ENCODE measurements at places on chromosomes 3 and 15.

DNA sequence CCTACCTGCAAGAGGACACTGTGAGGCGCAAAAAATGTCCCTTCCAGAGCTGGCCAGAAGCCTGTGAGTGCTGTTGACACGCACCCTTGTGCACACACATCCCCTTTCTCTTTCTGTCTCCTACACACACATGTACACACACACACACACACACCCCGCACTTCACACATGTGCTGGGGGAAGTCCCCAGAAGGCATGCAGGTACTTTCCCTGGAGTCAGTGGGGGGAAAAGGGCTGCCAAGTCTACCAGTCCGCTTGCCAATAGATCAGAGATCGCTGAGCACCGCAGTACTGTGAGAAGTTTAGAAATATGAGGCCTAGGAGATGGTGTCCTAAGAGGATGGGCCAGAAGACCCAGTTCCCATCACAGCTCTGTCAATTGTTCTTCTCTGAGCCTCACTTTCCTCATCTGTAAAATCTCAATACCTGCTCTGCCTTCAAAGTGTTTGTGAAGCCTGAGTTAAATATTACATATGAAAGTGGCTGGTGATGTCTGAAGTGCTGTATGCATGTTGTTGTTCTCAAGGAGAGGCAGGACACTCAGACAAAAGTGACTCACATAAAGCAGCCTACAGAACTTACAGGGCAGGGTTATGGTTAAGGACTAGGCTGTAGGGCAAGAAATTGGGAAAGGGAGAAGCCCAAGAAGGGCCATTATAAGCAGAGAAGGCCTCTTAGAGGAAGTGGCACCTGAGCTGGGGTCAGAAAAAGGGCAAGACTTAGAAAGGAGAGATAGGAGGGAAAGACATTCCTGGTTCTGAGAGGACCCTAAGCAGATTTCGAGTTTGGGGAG is 6.8 kb downstream of the IL17RE start:
- DNase-seq: no peak

DNA sequence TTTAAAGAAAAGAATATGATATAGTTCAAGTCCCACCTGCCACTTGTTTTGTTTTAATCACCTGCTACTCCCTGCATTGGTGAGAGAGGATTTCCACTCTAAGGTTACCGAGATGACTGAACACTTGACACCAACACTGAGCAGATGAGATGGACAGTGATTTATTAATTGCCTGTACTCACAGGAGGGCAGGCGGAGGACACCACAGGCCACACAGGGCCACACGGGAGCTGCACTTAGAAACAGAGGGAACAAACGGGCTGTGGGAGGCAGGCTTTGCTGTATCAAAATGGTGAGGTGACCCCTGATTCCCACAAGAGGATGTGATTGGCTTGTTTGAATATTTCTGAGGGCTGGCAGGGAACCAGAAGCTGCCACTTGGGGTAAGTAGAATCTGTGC is 10.8 kb downstream of the MINAR1 start:
- no peak for DNase-seq

- no peak for DNase-seq
Observed at GRCh38 chr15:47588958-47589357, 128.3 kb upstream of the SEMA6D start.

- DNase-seq: no peak
Observed at GRCh38 chr15:69718436-69718835, 265.8 kb downstream of the RPLP1 start.

DNA sequence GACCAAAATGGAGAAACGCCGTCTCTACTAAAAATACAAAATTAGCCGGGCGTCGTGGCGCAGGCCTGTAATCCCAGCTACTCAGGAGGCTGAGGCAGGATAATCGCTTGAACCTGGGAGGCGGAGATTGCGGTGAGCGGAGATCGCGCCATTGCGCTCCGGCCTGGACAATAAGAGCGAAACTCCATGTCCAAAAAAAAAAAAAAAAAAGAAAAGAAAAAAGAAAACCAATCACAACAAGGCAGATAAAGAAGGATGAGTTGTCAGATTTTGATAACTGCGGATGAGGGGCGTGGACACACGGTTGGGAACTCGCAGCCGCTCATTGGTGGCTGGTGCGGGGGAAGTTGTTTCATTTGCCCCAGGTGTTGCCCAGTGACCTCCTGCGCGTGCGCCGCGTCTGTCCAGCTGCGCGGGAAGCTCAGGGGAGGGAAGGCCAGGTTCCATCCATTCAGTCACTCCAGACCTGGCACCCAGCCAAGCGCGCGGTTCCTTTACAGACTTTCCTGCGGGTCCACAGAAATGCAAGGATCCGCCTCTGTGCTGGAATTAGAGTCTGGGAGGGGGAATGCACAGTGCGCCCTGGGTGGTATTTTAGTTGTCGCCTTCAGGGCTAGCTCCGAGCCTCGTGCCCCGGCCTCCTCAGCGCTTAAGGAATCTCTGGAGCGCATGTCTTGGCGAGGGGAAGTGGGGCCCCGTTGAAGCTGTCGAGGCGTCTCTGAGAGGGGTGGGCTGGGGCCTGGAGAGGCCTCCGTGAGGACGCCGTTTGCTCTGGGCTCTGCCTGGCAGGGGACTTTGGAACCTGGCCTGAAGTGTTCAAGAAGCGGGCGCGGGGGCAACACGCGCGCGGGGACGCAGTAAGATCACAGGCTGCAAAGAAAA is 708 bp upstream of the GCHFR start:
- no peak for DNase-seq

DNA sequence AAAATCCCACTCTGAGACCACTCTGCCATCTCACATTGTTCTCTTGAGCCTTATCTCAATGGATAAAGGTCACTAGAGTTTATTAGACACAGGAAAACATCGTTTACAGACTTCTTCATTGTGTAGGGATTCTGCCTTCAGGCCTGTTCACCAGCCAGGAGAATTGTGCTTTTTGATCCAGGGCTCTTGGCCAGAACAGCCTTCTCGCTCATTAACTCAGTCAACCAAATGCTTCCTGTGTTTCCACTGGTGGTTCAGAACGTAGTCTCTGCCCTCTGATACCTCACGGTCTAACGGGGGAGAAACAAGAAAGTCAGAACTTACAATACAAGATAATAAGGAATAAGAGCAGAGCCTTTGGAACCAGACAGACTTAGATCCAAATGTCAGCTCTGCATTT is 54.2 kb upstream of the TSEN2 start:
- DNase-seq: no peak

GRCh38 chr3:128482175-128482574 is 10.8 kb downstream of the GATA2 start:
- DNase-seq: no peak

DNA sequence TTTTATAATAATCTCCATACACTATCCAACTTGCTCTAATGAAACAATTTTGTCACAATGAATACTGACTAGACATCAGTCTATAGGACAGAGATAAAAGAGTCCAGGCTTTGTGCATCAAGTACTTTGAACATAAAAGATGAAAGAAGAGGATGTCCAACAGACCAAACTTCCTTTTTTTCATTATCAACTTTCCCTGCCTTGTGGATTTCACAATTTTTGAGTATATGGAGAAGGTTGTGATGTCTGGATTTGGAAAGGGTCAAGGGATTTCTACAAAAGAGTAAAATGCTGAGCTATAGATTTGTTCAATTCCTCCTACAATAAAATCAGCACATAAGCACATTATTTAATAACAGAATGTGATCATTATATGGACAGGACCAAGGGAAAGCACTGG is 25.7 kb downstream of the CD47 start:
- no peak for DNase-seq

DNA sequence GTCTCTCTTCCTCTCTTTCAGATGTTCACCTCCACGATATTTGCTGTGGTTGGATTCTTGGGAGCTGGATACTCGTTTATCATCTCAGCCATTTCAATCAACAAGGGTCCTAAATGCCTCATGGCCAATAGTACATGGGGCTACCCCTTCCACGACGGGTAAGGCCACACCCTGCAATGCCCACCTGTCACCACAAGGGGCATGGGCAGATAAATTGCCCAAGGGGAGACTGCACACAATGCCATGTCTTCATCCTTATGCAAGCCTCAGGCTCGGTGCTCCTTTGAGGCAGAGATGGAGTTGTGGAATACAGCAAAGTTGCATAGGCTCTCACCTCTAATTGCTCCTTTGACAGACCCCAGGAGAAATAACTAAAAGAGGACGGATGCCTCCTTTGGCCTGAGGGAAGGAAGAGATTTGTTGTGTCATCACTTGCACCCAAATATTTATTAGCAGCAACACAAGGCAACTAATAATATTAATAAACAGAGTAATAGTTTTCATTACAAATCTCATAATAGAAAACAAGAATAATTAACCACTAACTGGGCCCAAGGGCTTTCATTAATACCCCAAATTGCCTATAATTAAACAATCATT is 13.2 kb downstream of the TM4SF4 start:
- DNase-seq: peak; percentile 38

GRCh38 chr15:60708684-60709083 is 229.7 kb upstream of the ICE2 start:
- no peak for DNase-seq

DNA sequence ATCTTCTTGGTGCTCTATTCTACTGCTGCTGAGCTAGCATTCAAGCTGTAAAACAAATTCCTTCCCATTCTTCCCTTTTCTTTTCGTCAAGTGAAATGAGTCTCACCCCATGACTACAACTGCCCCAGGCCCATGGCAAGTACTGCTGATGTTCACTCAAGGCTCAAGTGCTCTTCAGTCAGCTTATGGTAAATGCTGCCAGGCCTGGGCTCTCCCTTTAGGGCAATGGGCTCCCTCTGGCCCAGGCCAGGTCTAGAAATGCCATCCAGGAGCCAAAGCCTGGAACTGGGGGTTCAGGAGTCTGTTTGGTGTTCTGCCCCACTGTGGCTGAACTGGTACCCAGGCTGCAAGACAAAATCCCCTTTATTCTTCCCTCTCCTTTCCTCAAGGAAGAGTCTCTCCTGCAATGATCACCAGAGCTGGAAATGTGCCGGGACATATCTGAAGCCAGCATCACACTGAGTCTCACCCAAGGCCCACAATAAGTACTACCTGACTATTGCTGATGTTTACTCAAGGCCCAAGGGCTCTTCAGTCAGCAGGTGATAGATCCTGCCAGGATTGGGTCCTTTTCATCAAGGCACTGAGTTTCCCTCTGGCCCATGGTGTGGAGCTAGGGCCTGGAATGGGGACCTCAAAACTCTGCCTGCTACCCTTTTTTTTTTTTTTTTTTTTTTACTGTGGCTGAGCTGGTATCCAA is 205.0 kb upstream of the STAC start:
- no peak for DNase-seq

- DNase-seq: no peak
Observed at GRCh38 chr3:48370333-48370713, 1.7 kb upstream of the FBXW12 start.

DNA sequence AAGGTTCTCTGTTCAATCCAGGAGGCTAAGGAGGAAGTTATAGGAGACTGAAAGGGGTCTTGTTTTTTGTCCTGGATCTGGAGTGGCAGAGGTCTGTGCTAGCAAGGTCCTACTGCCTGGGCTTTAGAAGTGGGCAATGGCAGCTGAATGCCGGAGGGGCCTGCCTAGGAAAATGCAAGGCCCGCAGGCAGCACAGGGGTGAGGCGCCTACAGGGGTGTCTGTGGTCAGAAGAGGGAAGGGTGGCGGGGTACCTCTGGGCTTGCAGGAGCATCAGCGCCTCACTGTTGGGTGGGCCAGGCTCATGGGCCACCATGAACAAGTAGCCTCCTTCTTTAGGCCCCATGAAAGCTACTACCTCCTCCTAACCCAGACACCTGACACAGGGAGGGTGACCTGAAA is 175.4 kb downstream of the PEX5L start:
- no peak for DNase-seq

- no peak for DNase-seq
Observed at GRCh38 chr15:61041886-61042285, 187.2 kb downstream of the RORA start.

DNA sequence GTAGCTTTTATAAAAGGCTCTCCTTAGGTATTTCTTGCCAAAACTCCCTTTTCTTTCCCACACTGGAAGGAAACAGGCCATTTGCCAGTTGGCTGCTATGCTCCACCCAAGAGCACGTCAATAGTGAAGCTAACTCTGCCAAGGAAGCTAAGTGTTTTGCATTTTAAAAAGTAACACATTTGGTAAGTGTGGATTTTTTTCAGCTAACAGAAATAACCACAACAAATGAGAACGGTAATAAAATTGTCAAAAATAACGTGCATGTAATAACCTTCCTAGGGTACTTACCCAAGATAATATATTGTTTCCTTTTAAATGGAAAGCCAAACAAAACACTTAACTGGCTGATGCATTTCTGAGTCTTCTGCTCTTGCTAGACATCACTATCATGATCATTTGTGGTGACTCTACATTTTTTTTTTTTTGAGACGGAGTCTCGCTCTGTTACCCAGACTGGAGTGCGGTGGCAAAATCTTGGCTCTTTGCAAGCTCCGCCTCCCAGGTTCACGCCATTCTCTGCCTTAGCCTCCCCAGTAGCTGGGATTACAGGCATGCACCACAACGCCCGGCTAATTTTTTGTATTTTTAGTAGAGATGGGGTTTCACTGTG is 4.6 kb downstream of the DPP8 start:
- no peak for DNase-seq

- no peak for DNase-seq
Observed at GRCh38 chr3:84980011-84980410, 21.2 kb downstream of the CADM2 start.

GRCh38 chr3:75001330-75001729 is 386.9 kb upstream of the CNTN3 start:
- DNase-seq: peak; percentile 28

GRCh38 chr15:95715116-95715903 is 615.2 kb upstream of the NR2F2 start:
- DNase-seq: no peak

DNA sequence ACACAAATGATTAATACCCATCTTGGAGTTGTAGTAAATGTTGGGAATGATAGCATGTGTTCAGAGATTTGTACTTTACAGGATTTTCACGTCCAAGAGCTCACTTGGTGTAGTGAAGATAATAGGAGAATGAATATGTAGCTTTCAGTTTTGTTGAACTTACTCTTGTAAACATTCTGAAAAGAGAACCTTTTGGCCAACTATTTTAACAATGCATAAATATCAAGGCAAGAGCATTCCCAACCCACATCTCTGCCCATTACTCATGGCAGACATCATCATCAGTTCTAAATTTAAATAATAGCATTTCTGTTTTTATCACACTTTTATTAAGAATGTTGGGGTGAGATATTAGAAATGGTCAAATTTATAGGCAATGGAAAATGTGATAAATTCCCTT is 465.2 kb upstream of the TPRG1 start:
- no peak for DNase-seq

GRCh38 chr15:73923488-73924164 is 2.6 kb upstream of the LOXL1 start:
- DNase-seq: no peak

DNA sequence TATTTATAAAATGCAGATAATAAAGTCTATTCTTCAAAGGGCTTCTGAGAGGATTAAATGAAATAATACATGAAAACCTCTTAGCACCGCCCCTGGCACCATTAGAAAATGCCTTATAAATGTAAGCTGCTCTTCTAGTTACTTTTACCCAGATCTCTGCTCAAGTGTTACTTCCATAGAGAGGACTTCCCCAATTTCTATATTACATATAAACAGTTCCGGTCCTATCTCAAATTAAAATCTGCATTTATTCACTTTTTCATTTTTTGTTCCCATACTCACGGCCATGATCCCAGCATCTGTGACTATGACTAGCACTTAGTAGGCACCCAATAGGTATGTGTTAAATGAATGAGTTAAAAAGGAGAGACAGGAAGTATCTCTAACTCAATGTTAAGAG is 890.9 kb upstream of the CFAP20DC start:
- DNase-seq: no peak

- no peak for DNase-seq
Observed at GRCh38 chr3:105714453-105714852, 154.4 kb downstream of the CBLB start.
